ENCODE measurements at places on chromosomes 5 and 9.

- no peak for DNase-seq
These were observed 68.6 kb upstream of the PPP1R26 start for GRCh38 chr9:135410831-135411473.

DNA sequence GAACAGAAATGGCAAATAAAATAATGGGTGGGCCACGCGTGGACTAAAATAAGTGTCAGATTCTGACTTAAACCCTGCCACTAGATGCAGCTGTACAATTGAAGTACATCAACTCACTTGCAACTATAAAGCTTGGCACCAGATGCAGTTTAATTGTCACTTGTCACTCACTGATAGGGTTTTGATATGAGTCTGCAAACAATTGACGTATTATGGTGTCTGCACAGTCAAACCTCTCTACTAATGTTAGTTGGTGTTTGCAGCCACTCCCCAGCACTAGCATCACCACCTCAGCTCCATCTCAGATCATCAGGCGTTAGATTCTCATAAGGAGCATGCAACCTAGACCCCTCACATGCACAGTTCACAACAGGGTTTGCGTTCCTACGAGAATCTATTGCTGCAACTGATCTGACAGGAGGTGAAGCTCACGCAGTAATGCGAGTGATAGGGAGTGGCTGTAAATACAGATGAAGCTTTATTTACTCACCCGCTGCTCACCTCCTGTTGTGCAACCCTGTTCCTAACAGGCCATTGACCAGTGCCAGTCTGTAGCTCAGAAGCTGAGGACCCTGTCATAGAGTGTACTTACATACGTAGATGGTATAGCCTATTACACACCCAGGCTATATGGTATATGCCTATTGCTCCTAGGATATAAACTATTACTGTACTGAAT lies 72.1 kb upstream of the SEMA6A start:
- no peak for DNase-seq

DNA sequence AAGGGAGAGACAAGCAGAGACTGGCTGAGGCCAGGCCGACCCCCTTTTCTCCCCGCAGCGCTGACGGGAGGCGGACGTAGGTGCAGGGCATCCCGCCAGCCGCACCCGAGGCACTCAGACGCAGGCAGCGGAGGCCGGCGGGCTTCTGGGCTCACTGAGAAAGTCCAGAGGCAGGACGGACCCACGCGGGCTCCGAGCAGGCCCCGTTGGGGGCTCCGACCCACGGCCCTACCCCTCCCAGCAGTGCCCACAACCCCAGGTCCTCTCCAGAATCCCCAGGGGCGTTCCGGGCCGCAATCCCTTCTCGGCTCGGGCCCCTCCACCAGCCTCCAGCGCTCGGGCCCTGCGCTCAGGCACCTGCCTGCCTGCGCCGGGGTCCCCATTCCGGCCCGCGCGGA lies 543 bp downstream of the MTMR12 start:
- peak; percentile 17 for DNase-seq

DNA sequence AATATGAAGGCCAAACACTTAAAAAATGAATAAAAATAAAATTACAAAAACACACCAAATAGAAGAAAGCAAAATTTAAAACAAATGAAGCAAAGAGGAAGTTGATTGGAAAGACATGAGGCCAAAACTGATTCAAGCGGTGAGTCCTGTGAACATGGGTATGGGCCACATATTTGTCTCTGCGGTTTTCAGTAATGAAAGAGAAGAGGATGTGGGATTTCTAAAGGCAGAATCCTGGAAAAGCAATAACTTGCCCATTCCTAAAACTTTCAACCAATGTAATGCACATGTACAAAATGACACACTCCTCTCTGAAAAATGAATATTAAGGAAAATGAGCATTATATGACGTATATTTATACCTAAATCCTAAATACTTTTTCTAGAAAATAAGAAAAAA lies 263.7 kb downstream of the SEMA5A start:
- no peak for DNase-seq

GRCh38 chr5:162163663-162164062 lies 96.1 kb downstream of the GABRG2 start:
- DNase-seq, result no peak

GRCh38 chr5:171736976-171737891 lies 48.4 kb upstream of the SMIM23 start:
- no peak for DNase-seq

DNA sequence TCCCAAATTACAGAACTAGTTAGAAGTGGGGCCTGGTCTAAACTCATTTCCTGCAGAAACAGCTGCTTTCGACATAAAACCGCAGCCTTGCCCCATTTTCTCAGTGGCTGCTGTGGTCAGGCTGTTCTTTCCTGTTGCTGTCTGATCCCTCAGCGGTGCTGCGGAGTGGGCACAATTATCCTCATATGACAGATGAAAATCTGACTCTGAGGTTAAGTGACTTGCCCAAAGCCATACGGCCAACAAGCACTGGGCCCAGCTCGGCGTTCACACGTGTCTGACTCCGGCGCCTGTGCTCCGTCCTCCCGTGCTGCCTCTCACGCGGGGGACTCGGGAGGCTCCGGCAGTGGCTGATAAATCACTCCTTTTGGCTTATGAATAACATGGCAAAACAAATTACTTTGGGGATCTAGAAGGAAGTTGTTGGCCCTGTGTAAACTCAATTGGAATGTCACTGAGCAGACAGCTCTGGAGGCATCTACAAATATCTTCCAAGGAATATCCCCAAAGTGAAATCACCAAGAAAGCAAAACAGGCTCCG lies 142.6 kb upstream of the LMX1B start:
- DNase-seq, result no peak

- no peak for DNase-seq
These were observed 6.7 kb upstream of the PDE6A start for GRCh38 chr5:149951138-149951749.

GRCh38 chr5:15889001-15889400 lies 290.6 kb downstream of the MARCHF11 start:
- no peak for DNase-seq

DNA sequence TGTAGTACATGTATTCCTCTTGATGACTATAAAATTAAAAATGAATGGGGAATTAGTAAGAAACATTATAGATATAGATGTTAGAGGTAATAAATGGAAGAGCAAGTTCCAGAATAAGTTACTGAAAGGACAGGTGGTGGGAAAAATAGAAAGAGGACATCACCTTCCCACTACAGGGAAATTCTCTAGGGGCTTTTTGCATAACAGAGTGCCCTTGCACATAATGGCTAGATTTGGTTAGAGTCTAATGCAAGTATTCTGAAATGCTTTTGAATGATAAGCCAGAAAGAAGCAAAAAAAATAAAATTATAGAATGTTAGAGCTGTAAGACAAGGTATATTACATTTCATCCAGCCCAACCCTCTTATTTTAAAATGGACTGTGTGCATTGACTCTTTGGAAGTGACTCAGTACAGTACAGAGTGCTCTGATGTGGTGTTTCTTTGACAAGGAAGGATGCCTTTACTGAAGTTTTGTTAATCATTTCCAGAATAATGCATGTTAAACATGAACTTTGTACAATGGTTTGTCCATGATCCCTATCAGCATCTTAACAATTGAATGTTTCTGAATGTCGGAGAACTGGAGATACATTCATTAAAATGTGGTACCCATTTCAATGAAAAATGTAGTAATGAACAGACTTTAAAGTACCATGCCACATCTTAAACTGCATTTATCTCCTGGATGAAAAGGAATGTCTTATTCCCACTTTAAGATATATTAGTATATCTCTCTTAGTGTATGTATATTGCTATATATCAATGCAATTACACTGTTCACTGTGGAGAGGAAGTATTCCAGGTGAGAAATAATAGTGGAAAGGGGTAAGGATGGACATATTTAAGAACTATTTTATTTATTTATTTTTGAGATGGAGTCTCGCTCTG lies 391.1 kb downstream of the ADGRV1 start:
- no peak for DNase-seq

GRCh38 chr9:32161209-32161608 lies 223.2 kb upstream of the ACO1 start:
- no peak for DNase-seq

DNA sequence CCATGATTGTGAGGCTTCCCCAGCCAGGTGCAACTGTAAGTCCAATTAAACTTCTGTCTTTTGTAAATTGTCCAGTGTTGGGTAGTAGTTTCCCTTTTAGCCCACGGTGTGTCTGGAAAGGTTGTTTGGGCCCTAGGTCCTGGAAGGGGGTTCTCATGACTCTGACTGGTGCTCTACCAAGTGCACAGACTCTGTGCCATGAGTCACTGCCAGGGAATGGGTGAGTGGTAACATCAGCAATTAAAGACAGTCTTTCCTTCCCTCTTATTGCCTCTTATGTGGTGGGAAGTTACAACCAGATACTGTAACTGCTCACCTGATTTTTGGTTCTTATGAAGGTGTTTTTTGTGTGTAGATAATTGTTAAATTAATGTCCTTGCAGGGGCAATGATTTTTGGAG lies 141.2 kb downstream of the PRDM9 start:
- no peak for DNase-seq

DNA sequence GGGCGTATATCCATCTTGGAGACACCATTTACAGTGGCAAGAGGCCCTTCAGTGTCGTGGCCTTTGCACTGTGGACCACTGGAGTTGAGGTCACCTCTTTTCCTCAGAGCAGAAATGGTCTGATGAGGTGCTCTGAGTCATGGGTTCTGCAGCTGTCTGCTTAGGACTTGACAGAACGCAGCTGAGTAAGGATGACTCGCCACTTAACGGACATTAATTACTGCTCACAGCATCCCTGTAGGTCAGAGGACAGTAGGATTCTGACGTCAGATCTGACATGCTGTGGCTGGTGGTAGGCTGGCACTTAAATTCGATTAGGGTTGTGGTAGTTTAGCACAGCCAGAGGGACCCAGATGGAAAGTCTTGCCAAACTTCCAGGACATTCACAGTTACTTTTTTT lies 479.4 kb downstream of the DMAC1 start:
- no peak for DNase-seq

GRCh38 chr5:72067682-72068470 lies 39.4 kb upstream of the MAP1B start:
- DNase-seq, result no peak

DNA sequence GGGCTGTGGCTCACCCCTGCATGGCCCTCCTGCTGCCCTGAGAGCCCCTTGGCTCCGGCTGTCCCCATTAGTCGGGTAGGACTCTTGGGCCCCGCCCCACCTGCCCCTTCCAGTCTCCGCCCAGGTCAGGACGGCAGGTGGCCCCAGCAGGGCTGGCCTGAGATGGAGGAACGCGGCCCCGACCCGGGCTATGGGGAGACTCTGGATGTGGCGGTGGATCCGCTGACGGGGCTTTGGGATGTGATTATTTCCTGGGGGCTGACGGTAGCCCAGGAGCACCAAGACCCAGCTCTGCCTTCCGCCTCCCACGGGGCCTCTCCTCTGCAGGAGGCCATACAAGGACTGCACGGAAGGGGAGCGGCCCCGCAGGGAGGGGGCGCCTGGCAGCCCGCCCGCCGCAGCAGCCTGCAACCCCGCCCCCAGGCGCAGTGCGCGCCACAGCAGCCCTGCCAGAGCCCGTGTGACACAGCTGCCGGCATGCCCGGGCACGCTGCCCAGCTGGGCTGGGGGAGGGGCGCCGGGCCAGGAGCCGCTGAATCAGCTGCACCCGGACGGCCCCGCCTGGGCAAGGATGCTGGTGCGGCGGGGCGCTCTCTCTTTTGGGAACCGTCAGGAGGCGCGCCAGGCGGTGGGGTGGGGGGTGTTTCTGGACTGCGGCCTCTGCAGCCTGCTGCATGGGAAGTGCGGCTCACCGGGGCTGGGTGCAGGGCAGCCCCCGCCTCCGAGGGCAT lies 9.2 kb downstream of the TMEM250 start:
- DNase-seq, result peak; percentile 57

DNA sequence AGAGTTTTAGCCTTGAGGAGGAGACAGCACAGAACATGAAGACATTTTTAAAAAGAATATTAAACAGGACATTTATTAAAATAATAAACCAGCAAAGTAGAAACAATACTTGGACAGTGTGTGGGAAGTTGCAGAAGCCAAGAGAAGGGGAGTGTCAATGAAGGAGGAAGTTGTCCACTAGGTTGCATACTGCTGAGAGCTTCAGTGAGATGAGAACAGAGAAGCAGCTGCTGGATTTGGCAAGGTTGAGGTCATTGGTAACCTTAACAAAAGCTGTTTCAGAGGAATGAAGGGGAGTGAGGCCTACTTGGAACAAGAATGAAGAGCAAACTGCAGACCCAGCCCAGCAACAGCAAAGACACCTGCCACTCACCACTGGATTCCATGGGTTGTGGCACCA lies 11.4 kb downstream of the BHMT start:
- no peak for DNase-seq

GRCh38 chr5:1748271-1748670 lies 51.4 kb downstream of the MRPL36 start:
- DNase-seq, result no peak

DNA sequence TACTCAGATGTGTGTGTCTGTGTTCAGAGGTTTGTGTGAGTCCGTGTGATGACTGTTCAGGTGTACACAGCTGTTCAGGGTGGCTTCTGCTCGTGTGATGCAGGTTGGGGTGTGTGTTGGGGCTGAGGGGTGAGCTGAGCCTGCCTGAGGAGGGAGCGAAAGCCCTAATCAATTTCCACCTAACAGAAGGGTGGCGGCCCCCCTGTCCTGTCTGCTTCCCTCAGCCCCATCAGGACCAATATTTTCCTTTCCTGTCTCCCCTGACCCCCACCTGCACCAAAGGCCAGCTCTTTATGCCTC lies 30.2 kb downstream of the LHX2 start:
- DNase-seq, result no peak

DNA sequence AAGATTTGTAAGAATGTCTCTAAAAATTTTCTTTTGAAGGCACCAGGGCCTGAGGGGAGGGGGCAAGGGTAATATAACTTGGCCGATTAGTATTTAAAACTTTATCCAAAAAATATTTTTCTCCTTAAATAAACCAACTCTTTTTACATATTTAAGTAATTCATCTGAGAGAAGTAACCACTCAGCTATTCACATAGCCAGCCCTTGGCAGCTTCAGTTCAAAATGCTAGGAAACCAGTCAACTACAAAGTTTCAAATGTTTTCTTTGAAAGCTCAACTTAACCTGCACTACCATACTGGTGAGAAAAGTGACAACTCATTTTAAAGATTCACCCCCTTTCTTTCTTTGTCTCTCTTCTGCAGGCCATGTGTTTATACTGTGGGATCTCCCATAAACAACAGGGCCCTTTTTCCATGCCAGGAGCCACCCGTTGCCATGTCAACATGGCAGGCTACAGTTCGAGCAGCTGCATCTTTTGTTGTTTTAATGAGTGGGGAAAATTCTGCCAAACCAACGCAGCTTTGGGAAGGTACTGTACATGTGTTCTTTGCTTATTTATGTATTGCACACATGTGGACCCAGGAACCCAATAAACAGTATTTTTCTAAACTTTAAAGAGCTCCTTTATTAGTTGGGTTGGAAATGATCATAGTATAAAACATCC lies 46.3 kb downstream of the AOPEP start:
- no peak for DNase-seq

DNA sequence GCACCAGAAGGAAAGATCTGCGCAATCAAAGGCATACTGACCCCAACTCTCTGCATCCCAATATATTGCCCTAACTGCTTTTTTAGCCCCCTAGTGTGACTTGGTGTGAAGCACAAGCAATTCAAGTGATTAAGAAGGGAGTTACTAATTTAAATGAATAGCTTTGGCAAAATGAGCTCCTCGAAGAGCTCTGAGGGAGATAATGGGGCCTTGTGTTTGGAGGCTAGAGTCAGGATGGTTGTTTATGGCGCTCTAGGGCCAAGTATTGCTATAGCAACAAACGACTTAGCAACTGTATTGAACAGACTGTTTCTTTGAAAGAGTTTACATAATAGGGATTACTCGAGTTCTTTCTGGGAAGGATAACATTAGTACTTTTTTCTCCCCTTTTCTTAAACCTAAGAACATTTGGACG lies 11.5 kb upstream of the C5orf58 start:
- no peak for DNase-seq
